Vagina (tissue), 2 donors: ENCODE measurements at places on chromosomes 1 and 21. TPM values are rescaled to one million over a fixed set of nuclear protein-coding genes. Genes with fewer than 3 reads are reported as not detected.

The LRRC3 gene
- total RNA-seq: 2.5 TPM

DNA sequence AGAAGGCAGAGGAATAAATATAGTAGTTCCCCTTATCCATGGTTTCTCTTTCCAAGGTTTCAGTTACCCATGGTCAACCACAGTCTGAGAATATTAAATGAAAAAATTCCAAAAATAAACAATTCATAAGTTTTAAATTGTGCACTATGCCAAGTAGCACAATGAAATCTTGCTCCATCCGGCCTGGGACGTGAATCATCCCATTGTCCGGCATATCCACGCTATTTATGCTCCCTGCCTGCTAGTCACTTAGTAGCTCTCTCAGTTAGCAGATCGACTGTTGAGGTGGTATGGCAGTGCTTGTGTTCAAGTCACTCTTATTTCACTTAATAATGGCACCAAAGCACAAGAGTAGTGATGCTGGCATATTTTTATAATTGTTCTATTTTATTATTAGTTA lies 58.6 kb upstream of the ARHGAP29 start:
- no peak for DNase-seq
- peaks cover 22% of the 10 kb centered on the region for H3K4me1 ChIP-seq
- no peaks in the 10 kb centered on the region for H3K36me3 ChIP-seq
- no peak overlapping the region for H3K4me3 ChIP-seq
- no peak overlapping the region for H3K27ac ChIP-seq

- H3K4me1 ChIP-seq: no peaks in the 10 kb centered on the region
- peak overlapping the region; percentile 38 for H3K27ac ChIP-seq
- no peaks in the 10 kb centered on the region for H3K27me3 ChIP-seq
These were observed 42.0 kb upstream of the PALMD start for GRCh38 chr1:99603699-99604560.

The ZBTB8OS gene
- total RNA-seq: 17.4 TPM

DNA sequence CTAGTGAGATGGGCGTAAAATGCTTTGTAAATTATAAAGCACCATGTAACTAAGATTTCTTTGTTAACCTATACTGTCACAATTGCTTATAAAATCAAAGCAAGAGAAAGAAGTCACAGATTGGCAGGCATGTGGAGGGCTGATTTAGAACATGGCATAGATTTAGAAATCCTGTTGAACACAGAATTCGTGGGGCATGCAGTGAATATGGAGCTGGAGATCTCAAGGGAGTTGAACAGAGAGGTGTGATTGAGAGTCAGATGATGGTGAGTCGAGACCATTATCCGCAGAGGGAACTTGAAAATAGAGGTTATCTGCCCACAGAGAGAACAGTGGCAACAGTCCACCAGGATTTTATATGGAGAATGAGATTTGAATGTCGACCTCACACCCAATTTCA lies 27.6 kb downstream of the PBX1 start:
- DNase-seq: no peak
- no peaks in the 10 kb centered on the region for H3K36me3 ChIP-seq
- peak overlapping the region; percentile 88 for H3K27ac ChIP-seq

GRCh38 chr1:89791064-89791726 lies 29.6 kb upstream of the LRRC8D start:
- no peak for DNase-seq
- H3K27me3 ChIP-seq: no peaks in the 10 kb centered on the region
- H3K4me3 ChIP-seq: no peak overlapping the region
- H3K4me1 ChIP-seq: no peaks in the 10 kb centered on the region
- H3K36me3 ChIP-seq: no peaks in the 10 kb centered on the region
- no peak overlapping the region for H3K27ac ChIP-seq

The C8B gene
- not detected for total RNA-seq
